NCI-H226 (cell line): ENCODE measurements at places on chromosomes 5 and 9.

- DNase-seq = no peak
Observed at GRCh38 chr5:180525399-180525798, 31.2 kb downstream of the CNOT6 start.

DNA sequence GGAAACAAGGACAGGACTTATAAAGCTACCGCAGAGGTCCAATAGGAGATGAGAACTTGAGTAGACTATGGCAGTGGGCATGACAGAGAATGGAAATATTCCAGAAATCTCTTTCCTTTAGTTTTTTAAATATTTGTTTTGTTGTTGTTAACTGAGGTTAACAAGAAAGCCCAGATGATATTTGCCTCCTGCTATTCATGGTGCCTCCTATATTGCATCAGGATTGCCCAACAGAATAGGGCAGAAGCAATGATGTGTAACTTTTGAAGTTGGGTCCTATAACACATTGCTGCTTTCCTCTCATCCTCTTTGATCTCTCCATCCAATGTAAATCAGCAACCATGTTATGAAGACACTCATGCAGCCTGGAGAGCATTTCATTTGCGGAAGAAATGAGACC, 42.8 kb downstream of the PDE4D start:
- no peak for DNase-seq

- DNase-seq = no peak
Observed at GRCh38 chr9:8188723-8189407, 389.3 kb upstream of the DMAC1 start.

DNA sequence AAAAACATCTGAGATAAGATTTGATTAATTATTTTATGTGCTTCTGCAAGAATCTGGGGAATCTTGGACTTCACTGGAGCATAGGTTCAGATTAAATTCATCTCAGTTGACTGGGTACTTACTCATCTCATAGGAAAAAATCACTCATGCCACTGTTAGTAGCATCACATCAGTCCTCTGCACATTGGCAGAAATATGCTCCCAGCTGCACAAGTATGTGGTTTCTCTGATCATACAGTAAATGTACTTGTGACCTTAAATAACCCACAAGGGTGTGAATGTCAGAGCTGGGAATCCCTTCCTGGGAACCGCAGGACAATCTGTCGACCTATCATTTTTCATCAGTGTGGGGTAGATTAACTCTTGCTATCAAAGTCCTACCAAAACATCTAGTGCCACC, 203.7 kb upstream of the SLC24A2 start:
- peak; percentile 18 for DNase-seq

DNA sequence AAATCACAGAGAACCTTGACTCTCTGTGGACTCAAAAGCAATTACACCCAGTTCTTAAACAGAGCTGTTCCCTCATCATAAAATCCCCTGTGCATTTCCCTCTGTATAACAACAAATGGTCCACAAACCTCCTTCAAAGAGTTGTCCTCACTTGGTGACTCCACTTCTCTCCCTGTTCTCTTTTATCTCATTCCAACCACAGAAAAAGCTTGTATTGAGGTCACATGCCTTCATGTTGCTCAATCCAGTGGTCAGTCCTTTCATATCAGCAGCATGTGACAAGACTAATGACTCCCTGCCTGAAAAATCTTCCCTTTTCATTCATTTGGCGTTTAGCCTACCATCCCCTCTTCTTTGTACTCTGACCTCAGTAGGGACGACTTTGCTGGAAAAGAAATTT, 158.0 kb downstream of the DEPDC1B start:
- peak; percentile 46 for DNase-seq

DNA sequence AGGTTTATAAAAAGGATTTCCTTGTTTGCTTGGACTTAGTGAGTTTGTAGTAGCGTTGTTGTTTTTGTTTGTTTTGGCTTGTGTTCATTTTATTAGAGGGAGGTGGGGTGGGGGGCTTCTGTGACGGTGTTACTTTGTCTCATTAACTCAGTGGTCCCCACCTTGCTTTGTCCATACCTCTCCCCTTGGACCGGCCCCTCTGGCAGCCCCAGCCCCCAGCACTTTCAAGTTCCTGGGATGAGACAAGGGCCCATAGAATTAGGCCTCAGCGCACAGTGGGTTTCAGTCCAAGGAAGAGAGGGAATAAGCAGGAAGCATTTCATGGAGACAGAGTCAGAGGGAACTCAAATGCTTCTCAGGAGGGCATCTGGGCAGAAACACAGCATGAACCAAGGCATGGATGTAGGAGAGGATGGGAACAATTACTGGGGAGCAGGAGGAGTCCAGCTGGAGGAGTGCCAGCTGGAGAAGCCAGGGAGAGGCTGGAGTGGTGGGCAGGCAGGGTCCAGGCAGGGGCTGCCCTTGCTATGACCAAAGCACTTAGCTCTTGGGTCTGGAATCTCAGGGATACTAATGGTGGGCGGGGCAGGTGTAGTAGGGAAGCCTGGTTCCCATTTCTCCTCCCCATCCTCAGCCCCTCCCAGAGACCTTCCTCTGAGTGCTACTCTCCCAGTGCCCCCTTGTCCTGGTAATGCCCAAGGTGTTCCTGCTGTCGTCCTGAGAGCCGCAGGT, 23.5 kb upstream of the ENHO start:
- DNase-seq = no peak
